ENCODE measurements at places on chromosomes 16 and 17. TPM values are rescaled to one million over a fixed set of nuclear protein-coding genes. Genes with fewer than 3 reads are reported as not detected.

The TMEM132E gene
- 0.09 TPM for total RNA-seq

The KRT25 gene
- 0.19 TPM for total RNA-seq

The CD68 gene
- total RNA-seq = 47.0 TPM

The SMIM5 gene
- 0.94 TPM for total RNA-seq

The RTN4RL1 gene
- 0.52 TPM for total RNA-seq

The KRTAP3-1 gene
- total RNA-seq = not detected

The ARHGAP23 gene
- total RNA-seq = 5.5 TPM

All from thymus (tissue), 14 donors.